HepG2 (cell line): ENCODE measurements at places on chromosomes 1 and 21.

DNA sequence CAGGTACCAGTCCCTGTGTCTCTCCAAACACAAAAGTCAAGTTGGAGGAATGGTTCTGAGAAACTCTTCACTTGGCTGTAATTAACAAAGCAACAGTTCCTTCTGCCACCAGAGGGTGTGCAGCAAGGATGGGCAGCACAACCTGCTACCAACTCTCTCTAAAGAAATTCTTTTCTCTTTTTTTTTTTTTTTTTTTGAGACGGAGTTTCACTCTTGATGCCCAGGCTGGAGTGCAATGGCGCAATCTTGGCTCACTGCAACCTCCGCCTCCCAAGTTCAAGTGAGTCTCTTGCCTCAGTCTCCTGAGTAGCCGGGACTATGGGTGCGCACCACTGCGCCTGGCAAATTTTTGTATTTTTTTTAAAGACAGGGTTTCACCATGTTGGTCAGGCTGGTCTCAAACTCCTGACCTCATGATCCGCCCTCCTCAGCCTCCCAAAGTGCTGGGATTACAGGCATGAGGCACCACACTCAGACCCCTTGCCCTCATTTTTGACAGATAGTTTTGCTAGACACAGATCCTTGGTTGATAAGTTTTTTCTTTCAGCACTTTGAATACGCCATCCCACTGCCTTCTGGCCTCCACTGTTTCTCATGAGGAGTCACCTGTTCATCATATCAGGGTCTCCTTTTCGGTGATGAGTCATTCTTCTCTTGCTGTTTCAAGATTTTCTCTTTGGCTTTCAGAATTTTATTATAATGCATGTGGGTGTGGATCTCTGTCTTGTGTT, 12.1 kb upstream of the DEGS1 start:
- DNase-seq, result peak; percentile 13

- no peak for DNase-seq
Measured at GRCh38 chr1:61583703-61584102, 141.2 kb downstream of the TM2D1 start.

DNA sequence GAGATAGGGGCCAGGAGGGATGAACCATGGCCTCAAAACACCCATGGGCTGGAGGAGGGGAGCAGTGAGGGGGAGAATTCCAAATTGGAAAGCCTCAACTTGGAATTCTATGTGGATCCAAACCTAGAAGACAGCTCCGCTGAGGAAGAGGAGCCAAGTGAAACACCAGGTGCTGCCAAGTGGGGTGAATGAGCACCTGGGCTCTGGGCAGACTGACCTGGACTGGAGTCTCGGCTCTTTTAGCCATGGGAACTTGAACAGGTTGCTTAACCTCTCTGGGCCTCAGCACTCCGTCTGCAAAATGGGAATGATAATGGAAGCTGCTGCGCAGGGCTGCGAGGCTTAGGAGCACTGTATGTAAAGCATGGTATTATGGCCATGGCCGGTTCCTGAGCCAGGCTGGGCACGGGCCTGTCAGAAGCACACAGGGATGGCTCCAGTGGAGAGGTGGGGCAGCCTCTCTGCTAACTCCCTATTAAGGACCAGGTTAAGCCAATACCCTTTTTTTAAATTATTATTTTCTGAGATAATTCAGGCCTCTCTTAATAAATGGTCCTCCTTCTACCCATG, 81.5 kb downstream of the SYT2 start:
- no peak for DNase-seq

- DNase-seq, result peak; percentile 27
Measured at GRCh38 chr1:43858324-43858723, 75.3 kb upstream of the ARTN start.

GRCh38 chr1:109167001-109167506, 46.7 kb upstream of the SARS1 start:
- no peak for DNase-seq

DNA sequence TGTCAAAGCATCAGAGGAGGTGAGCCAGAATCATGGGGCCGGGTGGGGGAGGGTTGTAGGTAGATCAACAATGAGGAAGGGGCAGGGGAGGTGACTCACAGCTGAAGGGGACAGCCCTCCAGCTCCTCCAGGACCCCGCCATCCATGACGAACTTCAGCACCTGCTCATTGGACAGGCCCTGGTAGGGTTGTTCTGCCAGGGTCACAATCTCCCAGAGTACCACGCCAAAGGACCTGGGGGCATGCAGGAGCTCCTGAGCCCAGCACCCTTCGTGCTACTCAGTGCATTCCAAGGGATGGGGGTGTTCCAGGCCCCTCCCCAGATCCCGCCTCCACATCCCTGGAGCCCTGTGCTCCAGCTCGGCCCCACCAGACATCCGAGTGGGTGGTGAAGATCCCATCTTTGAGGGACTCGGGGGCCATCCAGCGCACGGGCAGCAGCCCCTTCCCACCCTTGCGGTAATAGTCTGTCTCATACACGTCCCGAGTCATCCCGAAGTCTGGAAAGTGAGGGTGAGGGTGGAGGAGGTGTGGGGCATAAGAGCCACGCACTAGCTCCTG, 17.5 kb downstream of the INSRR start:
- no peak for DNase-seq

DNA sequence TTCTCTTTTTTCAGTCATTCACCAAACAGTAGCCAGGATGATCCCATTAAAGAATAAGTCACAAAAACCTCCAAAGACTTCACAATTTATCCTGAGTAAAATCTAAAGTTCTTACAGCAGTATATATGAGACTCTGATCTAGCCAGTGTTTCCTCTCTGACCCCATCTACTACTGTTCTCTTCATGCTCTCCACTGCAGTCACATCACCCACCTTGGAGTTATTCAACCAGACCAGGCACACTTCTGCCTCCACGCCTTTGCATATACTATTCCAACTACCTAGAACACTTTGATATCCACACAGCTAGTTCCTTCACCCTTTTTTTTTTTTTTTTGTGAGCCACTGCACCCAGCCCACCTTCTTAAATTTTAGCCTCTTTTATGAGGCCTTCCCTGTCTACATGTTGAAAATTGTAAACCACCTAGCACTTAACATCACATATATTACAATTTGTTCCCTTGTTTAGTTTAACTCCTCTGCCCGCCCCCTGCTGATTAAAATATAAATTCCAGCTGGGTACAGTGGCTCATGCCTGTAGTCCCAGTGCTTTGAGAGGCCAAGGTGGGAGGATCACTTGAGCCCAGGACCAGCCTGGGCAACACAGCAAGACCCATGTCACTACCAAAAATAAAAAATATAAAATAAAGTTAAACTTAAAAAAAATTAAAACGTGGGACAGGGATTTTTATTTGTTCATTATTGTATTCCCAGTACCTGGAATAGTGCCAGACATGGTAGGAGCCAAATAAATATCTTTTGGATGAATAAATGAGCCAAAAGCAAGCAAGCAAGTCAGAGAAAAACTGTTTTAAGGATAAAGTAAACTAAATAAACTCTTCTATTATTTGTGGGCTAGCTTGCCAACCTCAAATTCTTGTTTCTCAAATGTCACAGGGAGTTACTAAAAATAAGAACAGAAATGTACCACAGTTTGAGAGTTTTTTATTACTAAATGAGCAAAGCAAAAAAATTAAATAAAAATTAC, 35.2 kb upstream of the MUTYH start:
- DNase-seq, result no peak

- no peak for DNase-seq
Measured at GRCh38 chr1:180937624-180938225, 25.0 kb downstream of the KIAA1614 start.

GRCh38 chr1:204104331-204105130, 31.6 kb downstream of the SOX13 start:
- no peak for DNase-seq

- DNase-seq, result peak; percentile 52
Measured at GRCh38 chr1:46547481-46548383, 3.7 kb downstream of the KNCN start.

- no peak for DNase-seq
Measured at GRCh38 chr1:36708587-36708986, 225.9 kb upstream of the CSF3R start.

DNA sequence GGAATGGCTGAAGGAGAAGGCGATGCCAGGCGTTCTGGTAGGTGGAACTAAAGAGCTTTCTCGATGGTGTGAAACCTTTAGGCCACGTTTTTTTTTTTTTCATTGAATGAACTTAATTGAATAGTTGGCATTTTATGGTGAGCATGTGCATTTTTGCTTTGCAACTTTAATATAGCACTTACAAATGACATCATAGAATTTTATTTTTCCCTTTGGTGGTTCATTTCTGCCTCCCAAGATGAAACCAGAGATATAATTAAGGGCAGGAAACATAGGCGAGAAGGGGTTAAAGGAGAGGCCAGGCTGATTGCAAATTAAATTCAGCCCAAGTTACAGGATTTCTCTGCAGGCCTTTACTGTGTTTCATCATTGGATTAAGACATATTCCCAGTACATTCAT, 85.5 kb upstream of the L1TD1 start:
- no peak for DNase-seq

GRCh38 chr1:171883849-171884248, 42.6 kb downstream of the DNM3 start:
- no peak for DNase-seq

- no peak for DNase-seq
Measured at GRCh38 chr1:2014741-2015735, 4.1 kb upstream of the GABRD start.

GRCh38 chr1:14519976-14520375, 78.5 kb upstream of the KAZN start:
- no peak for DNase-seq

DNA sequence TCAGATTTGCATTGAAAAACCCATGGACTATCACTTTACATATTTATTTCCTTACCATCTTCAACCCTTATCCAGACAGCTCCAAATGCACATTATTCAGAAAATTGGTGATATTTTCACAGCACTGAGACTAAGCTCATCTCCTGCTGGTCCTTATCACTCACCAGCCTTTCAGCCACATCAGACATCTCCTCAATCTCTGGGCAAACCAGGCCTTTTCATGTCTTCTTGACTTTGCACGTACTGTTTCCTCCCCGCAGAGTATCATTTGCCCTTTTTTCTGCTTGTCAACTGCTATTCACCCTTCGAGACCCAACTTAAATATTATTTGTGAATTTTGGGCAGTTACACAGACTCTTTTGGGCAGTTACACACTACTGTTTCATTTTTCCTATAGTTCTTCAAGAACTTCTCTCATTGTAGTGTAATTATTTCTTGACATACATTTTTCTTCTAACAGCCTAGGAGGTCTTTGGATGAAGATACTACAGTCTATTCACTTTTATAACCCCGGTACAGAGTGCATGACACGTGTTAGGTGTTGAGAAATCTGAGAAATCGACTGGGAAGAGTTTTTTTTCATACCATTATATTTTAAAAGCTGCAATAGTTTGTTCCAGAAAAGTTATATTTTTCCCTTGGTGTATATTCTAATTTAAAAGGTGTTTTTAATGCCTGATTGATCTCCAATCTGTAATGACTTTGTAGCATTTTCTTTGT, 98.0 kb downstream of the FGGY start:
- no peak for DNase-seq

GRCh38 chr1:182198006-182198605, 136.6 kb upstream of the ZNF648 start:
- DNase-seq, result no peak

GRCh38 chr1:25669781-25670567, 53.4 kb downstream of the MAN1C1 start:
- no peak for DNase-seq

GRCh38 chr1:157852476-157852875, 10.9 kb upstream of the CD5L start:
- no peak for DNase-seq

DNA sequence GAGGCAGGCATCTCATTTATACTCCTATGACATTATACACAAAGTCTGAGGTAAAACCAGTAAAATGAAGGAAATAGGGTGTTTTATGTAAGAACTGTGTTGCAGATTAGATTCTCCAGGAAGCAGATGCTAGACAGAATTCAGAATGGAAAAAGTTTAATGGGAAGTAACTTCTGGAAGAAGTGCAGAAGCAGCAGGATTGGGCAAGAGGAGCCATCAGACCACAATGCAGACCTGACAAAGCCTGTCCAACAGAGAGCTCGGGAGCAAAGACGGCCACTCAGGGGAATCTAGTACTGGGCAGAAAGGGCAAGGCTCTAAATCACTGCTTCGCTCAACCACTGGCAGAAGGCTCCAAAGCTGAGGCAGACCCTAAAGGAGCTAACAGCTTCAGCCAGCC, 33.7 kb downstream of the FBXO42 start:
- DNase-seq, result no peak

- no peak for DNase-seq
Measured at GRCh38 chr1:117122330-117123025, 929 bp upstream of the TRIM45 start.

DNA sequence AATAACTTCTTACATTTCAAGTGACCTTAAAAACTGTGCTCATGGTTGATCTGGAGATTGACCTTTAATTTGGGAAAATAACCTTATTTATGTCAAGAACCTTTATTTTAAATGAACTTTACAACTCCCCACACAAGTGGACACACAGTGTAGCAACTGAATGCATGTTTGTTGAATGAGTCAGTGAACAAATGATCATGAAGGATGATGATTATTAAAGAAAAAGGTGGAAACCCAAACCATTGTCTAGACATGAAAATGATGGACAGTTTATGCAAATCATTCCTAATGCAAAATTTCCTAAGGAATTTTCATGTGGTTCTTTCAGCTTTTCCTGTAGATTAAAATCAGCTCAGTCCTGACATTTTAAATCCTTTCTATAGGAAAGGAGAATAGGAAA, 439.8 kb upstream of the RUNX1 start:
- DNase-seq, result no peak
